ENCODE measurements at places on chromosomes 6 and 20.

- no peak for DNase-seq
These were observed 195.4 kb downstream of the TBX18 start for GRCh38 chr6:84568971-84569370.

DNA sequence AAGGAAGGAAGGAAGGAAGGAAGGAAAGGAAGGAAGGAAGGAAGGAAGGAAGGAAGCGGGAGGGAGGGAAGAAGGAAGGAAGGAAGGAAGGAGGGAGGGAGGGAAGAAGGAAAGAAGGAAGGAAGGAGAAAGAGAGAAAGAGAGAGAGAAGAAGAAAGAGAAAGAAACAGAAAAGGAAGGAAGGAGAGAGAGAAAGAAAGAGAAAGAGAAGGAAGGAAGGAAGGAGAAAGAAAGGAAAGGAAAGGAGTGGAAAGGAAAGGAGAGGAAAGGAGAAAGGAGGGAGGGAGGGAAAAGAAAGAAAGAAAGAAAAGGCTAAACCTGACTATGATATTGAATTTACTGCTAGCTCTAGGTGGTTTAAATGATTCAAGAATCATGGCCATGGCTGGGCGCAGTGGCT, 5.3 kb upstream of the ASIP start:
- no peak for DNase-seq

DNA sequence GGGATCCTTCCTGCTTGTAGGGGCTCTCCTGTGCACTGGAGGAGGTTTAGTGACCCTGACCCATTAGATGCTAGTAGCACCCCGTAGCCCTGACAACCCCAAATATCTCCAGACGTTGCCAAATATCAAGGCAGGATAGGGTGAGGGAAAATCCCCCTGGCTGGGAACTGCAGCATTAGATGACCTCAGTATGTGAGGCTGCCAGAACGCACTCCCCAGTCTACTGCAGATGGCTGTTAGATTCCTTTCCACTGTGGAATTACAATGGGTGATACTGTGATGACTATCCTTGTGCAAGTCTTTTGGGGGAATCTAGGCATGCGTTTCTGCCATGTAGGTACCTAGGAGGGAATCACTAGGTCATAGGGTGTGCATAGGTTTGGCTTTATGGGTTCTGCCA, 226.3 kb upstream of the KCNG1 start:
- DNase-seq: no peak

- DNase-seq: no peak
These were observed 52.2 kb upstream of the FAM83C start for GRCh38 chr20:35344354-35344837.
